ENCODE measurements at places on chromosomes 3 and 15. TPM values are rescaled to one million over a fixed set of nuclear protein-coding genes. Genes with fewer than 3 reads are reported as not detected.

Gene SCN11A
- not detected for total RNA-seq

Gene GALNT15
- 10.4 TPM for total RNA-seq

Gene FBXO40
- total RNA-seq: not detected

Gene TGFBR2
- 45.9 TPM for total RNA-seq

Gene KCNH8
- total RNA-seq: not detected

Gene SCN5A
- total RNA-seq: 0.34 TPM

Data from bronchus fibroblast of lung (primary cell).